NCI-H1417 treated with DMSO at 0.1 percent for 48 hours (cell line): ENCODE measurements at places on chromosomes 2 and 18.

GRCh38 chr18:40974448-40974847, 980.6 kb upstream of the PIK3C3 start:
- no peak for DNase-seq

GRCh38 chr2:236644067-236644466, 74.4 kb downstream of the ACKR3 start:
- no peak for DNase-seq

DNA sequence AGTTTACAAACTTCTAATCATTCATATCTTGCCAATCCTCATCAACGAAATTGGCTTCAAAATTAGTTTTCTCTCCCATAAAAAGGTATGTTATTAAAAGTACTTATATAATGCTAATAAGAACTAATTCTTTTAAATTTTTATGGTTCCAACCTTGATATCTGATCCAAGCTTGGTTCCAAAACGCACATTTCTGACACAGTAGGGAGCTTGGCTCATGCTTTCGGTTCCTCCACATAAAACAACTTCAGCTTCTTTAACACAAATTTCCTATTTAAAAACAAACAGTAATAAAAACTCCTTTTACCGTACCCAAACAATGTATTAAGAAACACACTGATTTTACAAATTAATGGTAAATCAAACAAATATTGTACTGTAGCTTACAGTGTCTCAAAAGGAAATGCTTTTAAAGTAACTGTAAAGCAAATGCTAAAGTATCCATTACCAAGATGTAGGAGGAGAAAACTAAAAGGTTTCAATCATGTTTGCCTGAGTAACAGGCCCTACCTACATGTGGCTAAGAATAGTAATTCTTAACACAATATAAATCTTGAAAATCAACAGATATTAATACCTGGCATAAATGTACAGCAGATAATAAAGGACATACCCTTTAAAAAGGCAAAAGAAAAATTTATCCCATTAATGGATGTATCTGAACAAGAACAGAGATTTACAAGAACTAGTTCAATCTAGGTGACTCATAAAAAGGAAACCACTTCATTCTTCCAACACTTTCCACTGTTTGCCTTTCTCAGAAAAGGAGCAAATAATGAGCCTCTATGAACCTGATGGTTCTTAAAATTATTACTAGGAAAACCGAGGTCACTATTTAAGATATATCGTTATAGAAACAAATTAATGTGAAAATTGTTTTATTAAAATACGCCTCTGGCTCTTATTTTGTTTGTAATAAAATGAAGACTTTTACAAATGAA, 17.5 kb downstream of the ACAA2 start:
- no peak for DNase-seq

GRCh38 chr2:8876628-8877027, 39.2 kb upstream of the KIDINS220 start:
- DNase-seq, result no peak

DNA sequence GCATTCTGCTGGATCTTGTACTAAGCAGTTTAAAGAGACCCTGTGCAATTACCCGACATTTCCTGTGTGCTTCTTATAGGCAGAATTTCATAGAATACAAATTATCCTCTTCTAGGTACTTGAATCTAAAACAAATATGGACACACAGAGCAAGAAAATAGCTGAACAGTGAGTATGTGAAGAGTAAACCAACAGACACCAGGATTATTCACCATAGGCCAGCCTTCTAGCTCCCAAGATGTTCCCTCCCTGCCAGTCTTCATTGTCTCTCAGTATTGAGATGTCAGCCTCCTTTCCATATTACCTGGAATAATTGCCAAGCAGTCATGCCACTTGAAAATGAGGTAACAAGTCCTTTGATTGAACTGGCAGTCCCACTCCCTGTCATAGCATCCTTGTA, 187.1 kb downstream of the PTPRM start:
- DNase-seq, result no peak

- no peak for DNase-seq
Observed at GRCh38 chr2:124180635-124181034, 155.5 kb downstream of the CNTNAP5 start.

DNA sequence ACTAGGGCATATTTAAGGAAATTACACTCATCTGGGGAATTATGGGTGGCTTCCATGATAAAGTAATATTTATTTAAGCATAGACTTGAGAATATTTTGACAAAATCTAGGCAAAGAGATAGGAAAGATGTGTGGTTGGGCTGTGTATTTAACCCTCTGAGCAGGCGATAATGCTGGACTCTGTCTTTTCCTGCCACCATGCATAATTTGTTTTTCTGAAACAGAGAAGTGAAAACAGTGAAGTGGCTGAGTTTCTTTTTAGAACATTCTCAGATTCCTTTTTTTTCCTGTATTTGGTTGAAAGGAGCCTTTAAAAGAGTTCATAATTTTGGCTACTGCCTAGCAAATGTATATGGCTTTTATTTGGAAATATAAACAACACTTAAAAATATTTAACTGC, 104.8 kb upstream of the CDH19 start:
- DNase-seq, result no peak

DNA sequence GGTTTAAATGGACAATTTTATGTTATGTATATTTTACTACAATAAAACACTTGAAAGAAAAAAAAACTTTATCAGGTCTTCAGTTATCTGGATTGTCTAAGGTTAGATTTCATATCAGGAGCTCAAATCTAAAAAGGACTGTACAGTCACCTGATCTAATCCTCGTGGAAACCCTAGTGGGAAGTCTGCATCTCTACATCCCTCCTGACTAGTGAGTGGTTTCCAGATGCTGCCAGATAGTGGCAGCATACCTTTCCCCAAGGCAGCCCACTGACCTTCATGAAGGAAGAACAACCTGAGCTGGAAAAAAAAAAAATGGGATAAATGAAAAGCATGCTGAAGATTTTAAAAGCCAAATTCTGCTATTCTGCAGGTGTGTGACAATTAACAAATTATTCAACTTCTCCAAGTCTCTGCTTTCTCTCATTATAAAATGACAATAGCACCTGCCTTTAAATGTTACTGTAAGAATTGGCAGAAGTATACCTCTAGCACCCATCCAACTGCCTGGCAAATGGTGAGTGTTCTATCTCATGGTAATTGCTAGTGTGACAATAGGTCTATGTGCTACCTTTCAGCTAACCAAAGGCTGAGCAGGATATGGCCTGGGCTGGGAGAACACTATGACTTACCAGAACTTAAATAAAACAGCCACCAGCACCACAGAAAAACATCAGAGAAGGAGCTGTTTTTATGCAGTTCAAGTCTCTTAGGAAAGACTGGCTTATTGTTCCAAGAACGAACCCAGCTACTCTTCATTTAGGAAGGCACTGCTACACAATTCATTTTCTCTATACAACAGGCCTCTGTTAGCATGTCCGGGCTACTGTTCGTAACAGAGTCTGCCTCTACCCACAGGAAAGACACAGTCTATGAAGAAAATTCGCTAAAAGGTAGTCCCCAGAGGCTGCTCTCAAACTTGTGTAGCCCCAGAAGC, 8.6 kb downstream of the CLASP1 start:
- DNase-seq, result no peak

GRCh38 chr2:42777883-42778805, 14.2 kb upstream of the OXER1 start:
- DNase-seq, result no peak

DNA sequence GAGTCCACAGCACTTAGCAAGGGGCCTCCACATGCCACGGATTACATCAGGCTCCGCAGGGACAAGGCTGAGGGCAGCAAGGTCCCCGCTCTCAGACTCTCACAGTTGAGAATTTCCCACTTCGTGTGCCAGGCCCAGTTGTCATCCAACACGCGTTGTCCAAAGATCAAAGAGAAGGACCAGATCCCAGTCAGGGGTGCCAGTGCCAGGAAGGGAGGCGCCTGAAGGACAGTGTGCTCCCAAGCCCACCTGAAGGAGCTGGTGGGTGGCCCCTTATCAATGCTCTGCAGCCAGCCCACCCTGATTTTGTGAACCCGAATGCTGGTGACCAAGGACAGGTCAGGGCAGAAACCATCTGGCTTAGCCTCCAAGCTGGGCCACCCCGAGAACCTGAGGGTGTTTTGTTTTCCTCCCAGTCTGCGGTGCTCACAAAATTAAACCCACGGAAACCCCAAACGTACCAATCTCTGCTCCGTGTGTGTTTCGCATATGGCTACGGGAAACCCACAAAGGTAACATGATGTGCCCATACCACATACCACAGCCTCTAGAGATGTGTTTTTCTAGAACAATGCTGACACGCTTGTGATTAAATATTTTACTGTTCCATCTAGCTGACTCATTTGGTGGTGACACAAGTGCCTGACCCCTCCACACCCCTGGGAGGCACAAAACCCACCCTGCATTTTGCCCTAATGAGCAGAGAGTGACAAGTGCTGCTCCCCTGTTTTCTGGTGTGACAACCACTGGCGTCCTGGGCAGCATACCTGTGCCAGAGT, 24.5 kb downstream of the CRACDL start:
- DNase-seq, result no peak
